ENCODE measurements at places on chromosomes 1 and 21.

- DNase-seq: no peak
Observed at GRCh38 chr1:153251988-153252387, 7.5 kb upstream of the LORICRIN start.

DNA sequence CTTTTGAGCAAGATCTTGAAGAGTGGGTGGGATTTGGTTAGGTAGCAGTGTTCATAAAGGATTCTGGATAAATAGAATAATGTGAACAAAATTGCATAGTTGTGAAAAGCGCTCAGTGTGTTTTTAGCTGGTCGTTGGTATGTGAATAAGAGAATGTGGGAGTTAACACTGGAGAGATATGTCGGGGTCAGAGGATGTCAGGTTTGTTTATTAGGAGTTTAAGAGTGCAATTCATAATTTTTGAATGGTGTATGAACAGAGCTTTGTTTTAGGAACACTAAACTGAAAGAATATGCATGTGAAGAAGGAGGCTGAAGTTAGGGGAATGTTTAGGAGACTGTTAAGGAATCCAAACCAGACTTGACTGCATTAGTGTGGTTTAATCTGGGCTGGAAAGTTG, 9.4 kb downstream of the USP16 start:
- DNase-seq: no peak

DNA sequence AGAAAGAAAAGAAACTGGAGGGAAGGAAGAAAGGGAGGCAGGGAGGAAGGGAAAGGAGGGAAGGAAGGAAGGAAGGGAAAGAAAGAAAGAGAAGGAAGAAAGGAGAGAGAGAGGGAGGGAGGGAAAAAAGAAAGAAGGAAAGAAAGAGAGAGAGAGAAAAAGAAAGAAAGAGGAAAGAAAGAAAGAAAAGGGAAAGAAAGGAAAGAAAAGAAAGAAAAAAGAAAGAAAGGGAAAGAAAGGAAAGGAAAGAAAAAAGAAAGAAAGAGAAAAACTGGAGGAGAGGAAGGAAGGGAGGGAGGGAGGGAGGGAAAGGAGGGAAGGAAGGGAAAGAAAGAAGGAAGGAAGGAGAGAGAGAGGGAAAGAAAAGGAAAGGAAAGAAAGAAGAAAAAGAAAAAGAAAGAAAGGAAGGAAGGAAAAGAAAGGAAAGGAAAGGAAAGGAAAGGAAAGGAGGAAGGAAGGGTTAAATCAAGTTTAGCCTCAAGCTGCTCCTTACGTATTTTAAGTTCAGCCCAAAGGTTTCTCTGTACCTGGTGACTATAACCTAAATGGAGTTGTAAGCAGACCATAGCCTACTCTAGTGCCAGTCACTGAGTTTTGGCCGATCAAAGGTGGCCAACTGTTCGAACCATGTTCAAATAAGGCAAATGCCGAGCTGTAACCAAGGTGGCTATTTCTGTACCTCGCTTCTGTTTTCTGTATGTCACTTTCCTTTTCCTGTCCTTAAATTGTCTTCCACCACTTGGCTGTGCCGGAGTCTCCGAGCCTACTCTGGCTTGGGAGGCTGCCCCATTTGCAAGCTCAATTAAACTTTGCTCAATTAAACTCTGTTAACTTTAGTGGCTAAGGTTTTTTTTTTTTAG, 37.8 kb upstream of the TMPRSS2 start:
- DNase-seq: no peak

DNA sequence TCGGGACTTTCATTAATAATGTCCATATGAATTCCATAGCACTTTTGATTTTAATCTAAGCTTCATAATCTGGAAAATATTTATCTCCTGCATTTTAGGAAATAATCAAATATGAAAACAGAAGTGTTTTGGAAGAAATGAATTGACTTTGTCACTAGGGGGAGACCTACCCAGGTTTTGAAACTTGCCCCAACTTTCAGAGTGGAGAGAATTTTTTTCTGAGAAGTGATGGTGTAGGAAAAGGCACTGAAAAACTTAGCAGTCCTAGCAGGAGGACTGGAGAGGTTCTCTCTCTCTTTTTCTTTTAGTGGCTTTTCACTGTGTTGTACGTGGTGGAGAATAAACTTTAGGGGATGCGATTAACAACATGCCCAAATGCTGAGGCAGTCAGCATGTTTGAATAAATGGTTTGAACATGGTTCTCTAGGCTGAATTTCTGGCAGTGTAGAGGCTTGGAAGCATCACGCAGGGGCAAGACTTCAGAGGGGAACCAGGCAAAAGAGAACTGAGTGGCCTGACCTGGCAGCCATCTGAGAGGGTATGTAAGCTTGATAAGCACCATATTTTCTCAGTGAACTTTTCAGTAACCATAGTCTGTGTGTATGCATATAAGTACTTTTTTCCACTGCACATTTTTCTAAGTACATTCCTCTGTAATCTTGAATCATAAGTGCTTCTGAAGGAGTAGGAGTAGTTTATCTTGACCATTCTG, 68.3 kb upstream of the NEK7 start:
- DNase-seq: no peak

DNA sequence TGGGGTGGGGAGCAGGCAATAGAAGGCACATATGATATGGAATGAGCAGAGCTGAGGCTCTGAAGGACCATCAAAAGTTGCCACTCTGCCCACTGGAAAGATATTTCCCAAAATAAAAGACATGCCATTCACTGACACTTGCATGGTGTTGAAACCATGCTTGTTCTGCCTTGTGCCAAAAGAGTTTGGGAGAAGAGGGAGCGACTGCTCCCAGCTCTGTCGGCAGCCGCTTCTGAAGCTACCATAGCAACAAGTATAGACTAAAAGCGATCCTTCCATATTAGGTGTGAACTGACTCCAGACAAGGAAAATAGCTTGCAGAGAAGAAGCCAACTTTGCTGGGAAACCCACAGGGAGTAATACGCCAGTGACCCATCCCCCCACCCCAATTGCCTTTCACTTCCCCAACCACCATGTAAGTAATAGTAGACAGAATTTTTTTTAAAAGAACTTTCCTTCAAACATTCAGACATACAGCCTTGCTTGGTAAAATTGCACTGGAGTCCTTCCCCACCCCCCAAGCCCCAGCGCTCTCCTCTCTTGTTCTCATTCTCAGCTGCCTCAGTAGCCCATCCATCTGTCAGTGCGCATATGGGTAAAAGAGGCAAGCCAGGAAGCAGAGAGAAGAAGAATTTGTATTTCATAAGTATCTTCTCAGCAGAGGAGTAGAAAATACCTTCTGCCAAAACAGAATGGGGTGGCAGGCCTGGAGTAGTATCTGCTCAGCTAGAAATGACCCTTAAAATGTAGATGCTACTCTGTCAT, 263.7 kb downstream of the OMA1 start:
- no peak for DNase-seq

Data from spinal cord (tissue), 10 donors.